Fibroblast of lung (primary cell): ENCODE measurements at places on chromosomes 1 and 21.

DNA sequence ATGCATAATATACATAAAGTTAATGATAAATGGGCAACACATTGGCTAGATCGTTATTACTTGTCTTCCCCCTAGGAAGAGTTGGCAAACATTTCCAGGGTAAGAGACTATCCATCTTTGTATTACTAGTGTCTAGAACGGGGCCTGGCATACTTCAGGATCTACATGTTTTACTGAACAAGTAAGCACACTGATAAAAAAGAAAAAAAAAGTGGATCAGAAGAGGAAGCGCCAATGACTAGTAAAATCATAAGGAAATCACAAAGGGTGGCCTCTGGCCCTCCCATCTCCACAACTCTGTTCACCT lies 482 bp downstream of the TM2D1 start:
- no peak for DNase-seq

DNA sequence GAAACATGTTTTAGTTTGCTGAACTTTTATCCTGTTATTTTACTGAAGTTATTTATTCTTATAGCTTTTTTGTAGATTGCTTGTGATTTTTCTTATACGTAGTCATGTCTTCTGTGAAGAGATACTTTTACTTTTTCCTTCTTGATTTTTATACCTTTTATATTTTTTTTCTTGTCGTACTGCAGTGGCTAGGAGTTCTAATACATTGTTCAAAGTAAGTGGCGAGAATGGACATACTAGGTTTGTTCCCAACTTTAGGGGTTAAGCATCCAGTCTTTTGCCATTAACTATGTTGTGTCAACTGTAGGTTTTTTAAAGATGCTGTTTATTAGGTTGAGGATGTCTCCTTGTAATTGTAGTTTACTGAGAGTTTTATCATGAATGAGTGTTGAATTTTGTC lies 36.3 kb downstream of the MAN1A2 start:
- DNase-seq, result no peak

GRCh38 chr1:220007438-220007837 lies 38.9 kb downstream of the EPRS1 start:
- DNase-seq, result peak; percentile 57

DNA sequence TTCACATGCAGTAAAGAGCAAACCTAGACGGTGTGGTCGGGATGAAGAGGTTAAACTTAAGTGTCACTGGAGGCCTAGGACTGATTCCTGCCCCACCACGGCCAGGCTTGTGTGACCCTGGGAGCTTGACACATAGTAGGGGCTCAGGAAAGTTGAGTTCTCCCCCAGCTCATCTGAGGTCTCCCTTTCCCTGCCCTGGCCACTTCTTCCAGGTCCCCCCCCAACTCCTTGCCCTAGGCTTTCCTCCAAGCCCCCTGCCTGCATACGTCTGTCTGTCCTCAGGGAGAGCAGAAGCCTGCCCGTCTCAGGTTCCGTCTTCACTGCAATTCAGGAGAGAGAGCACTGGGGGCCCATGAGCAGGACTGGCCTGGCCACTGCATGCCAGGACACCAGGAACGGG lies 225.8 kb downstream of the PTPRU start:
- no peak for DNase-seq

GRCh38 chr1:181784039-181784683 lies 277.4 kb downstream of the ZNF648 start:
- DNase-seq, result no peak

DNA sequence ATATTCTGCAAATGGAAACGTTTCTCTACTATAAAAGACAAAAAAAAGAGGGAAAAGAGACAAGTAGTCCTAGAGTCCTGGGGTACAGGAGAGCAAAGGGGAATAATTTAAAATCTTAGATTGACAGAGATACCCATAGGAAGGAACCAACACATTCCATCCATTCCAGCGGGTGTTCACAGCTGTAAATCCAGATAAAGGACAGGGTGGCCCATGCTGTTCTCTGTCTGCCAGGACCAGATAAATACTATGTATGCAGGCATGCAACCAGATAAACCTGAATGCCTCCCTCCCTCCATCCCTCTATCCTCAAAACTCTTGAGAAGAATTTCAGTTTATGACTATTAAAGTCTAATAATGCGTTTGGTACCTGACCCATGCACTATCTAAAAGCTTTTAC lies 131.8 kb downstream of the PTPN14 start:
- no peak for DNase-seq

DNA sequence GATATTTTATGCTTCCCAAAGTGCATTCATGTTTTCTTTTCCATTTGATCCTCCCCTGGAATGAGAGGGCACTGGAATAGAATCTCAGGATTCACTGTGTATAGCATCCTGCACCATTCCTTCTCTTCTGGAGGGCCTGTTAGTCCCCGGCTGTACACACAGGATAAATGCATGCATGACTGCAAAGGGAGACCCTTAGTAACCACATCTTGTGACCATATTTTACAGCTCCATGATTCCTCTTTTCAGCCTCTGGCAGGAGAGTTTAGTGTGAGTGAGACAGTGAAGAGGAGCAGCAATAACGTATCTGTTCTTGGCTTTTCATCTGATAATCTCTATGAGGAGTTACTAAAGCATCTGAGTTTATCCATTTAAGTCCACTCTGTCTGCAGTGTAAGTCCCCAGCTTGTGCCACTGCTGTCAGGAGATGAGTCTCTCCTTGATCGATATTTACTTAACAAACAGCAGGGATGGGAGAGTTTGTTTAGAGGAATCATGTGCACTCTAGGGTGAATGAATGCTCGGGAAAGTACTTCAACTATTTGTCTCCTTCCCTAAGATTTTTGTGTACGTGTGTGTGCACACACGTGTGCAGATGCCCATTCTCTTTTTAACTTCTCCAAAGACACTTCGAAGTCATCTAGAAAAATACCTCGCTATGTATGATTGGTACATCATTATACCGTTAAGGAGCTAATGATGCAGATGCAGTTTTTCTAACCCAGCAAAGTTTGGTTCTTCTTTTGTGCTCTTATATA lies 41.1 kb downstream of the PROX1 start:
- DNase-seq, result no peak

DNA sequence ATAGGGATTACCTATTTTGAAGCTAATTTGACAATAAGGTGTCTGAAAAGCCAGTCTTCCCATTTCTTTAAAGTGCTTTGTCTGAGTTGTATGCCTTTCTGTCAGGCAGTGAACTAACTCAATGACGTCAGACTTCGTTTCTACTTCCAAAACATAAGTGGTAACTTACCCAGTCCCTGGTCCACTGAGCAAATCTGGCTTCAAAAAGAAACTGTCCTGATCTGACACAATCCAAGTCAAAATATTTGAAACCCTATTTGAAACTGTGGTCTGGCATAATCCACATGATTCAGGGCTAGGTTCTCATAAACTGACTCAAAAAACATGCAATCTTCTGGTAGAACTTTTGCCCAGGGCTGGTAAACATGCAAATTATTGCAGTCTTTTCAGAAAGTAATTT lies 34.0 kb downstream of the DIRAS3 start:
- DNase-seq, result peak; percentile 9

DNA sequence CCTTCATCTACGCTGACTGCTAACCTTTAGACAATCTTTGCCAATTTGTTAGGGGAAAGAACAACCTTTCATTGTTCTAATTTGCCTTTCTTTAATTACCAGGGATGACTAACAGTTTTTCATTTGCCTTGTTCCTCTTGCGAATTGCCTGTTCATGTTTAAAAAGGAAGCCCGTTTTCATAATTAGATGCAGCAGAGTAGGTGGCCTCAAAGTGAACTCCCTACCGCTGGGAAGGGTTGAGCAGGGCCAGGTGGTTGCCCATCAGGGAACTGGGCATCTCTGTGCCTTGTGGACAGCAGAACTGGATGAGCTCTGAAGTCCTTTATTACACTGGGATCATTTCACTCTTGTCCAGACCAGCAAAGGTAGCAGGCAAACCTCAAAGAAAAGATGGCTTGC lies 59.0 kb downstream of the HIVEP3 start:
- DNase-seq, result no peak

- no peak for DNase-seq
Measured at GRCh38 chr1:230421481-230421880, 4.7 kb downstream of the PGBD5 start.

- DNase-seq, result peak; percentile 58
Measured at GRCh38 chr1:114490274-114490693, 20.7 kb downstream of the TRIM33 start.

DNA sequence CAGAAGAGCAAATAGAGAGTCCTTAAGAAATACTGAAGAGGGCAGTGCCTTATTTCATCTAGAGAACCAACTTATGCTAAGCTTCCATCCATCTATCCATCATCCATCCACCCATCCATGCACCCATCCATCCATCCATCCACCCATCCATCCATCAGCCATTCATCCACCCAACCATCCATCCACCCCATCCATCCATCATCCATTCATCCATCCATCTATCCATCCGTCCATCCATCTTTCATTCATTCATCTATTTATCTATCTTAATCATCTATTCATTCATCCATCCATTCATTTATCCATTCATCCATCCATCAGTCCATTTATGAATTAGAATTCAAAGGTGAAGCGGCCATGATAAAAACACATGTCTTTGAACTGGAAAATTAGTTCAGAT lies 171.5 kb upstream of the FMN2 start:
- DNase-seq, result no peak

DNA sequence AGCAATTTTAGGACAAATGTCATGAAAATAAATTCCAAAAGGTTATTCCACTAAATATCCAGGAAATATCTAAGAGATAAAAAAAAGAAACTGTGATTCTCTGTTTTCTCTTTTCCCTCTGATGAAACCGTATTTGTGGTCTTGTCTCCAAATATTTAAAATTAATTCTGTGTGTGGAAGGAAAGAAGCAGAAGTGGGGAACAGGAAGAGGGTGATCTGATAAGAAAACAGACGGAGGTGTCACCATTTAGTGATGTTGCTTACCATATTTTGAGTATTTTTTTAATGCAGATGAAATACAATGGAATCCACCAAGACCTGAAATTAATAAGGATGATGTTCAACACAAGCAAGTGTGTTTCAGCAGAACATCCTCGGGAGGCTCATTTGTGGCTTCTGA lies 29.6 kb downstream of the CLCA1 start:
- no peak for DNase-seq

GRCh38 chr1:25809929-25810328 lies 9.8 kb upstream of the MTFR1L start:
- no peak for DNase-seq

DNA sequence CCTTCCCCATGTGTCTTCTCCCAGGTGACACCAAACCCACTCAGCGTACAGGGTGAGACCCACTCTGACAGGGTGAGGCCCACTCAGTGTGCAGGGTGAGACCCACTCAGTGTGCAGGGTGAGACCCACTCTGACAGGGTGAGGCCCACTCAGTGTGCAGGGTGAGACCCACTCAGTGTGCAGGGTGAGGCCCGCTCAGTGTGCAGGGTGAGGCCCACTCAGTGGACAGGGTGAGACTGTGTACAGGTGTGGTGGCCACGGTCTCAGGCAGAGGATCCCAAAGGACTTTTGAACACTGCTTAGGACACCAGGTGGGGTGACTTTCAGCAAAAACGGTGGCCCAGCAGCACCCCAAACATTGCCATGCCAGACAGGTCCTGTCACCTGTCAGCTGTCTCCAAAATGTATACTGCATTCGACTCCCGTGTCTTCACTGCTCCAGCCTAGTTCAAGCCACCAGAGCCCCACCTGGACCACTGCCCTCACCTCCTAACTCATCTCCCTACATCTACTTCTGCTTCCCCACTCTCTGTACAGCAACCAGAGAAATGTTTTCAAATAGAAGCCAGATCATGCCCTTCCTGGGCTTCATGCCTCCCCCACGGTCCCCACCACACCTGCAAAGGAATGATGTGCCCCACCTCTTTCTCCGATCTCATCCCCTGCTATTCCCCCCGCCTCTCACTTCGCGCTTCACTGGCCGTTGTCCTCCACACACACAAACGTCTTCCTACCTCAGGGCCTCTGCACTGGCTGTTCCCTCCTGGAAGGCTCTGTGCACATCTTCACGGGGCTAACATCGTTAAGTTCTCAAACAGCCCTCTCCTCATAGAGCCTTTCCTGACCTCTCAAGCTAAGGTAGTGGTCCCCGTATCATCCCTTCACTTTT lies 52.1 kb downstream of the ACBD3 start:
- DNase-seq, result no peak

- DNase-seq, result peak; percentile 39
Measured at GRCh38 chr1:178689769-178690168, 35.3 kb upstream of the RALGPS2 start.

DNA sequence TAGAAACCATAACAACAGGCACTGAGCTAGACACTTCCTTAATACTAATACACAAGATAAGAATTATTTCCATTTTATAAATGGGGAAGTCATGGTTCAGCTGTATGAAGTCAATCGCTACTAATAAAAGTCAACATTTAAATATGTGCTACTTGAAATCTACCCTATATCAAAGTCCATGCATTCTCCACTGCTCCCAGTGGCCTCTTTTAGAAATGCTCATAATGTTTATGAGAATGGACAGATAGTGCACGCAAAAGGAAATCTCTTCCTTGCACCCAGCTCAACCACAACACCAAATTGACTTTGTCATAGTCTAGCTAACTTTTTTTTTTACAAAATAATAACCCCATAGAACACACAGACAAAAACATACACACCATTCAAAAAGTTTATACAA lies 281.7 kb upstream of the CXADR start:
- DNase-seq, result no peak

DNA sequence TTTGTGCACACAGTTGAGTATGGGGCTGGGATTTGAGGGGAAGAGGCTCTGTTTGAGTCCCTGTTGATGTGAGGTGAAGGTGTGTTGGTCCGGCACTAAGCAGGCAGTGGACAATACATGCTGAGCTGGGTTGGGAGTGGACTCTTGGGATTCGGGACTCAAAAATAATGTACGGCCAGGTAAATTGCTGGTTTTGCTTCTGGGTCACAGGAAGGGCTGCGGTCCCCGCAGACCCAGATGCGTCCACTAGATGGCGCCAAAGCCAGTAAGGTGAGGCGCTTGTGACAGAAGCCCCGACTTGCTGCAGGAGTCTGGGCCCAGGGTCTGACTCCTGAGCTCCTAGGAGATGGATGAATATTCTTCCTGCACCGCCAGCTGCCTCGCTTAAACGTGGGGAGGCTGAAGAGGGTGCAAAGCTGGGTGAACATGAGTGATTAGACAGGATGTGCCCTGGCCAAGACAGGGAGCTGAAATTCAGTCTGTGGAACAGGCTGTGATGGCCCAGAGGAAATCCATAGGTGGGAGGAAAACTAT lies 61.4 kb downstream of the ACBD3 start:
- DNase-seq, result peak; percentile 63

- no peak for DNase-seq
Measured at GRCh38 chr1:40044110-40044509, 3.6 kb downstream of the CAP1 start.

- DNase-seq, result no peak
Measured at GRCh38 chr1:153793973-153794615, 18.9 kb downstream of the SLC27A3 start.

- DNase-seq, result no peak
Measured at GRCh38 chr1:35261412-35262120, 6.9 kb upstream of the ZMYM4 start.

- DNase-seq, result peak; percentile 62
Measured at GRCh38 chr1:152034654-152035538, 1.9 kb downstream of the S100A11 start.
